ENCODE measurements at places on chromosomes 2 and 18.

DNA sequence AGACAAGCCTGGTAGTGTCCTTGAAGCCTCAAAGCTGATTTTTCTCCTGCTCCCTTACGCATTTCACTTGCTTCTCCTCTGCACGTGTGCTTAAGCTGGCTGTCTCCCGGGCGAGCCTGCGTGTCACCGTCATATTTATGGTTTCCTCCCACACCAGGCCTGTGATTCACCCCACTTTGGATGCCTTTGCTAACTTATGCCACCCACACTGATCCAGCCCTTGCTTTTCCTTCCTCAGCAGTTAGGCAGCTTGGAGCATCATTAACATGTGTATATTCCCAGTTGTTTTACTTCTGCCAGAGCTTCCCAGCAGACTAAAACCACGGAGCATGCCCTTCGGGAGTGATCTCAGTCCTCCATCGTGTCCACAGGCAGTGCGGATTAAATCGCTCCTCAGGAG, 2.2 kb downstream of the ST3GAL5 start:
- DNase-seq = peak; percentile 94

GRCh38 chr2:151973013-151973900, 125.6 kb downstream of the CACNB4 start:
- DNase-seq = no peak

GRCh38 chr2:229920011-229920641, 1.7 kb downstream of the TRIP12 start:
- no peak for DNase-seq

DNA sequence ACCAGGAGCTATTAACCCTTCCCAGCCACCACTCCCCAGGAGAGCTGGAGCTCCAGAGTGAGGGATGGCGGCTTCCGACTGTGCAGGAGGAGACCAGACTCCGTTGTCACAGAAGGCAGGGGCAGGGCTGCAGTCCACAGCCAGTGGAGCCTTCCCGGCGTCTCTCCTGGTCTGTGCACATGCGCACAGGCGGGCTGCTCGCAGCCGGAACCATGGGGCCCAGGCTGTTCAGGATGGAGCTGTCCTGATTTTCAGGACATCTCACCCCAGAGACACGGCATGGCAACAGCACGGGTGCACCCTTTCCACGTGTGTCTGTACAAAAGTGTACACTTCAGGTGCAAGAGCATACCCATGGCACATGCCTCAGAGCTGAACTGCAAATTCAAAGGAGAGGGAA, 28.9 kb downstream of the EIPR1 start:
- DNase-seq = no peak

DNA sequence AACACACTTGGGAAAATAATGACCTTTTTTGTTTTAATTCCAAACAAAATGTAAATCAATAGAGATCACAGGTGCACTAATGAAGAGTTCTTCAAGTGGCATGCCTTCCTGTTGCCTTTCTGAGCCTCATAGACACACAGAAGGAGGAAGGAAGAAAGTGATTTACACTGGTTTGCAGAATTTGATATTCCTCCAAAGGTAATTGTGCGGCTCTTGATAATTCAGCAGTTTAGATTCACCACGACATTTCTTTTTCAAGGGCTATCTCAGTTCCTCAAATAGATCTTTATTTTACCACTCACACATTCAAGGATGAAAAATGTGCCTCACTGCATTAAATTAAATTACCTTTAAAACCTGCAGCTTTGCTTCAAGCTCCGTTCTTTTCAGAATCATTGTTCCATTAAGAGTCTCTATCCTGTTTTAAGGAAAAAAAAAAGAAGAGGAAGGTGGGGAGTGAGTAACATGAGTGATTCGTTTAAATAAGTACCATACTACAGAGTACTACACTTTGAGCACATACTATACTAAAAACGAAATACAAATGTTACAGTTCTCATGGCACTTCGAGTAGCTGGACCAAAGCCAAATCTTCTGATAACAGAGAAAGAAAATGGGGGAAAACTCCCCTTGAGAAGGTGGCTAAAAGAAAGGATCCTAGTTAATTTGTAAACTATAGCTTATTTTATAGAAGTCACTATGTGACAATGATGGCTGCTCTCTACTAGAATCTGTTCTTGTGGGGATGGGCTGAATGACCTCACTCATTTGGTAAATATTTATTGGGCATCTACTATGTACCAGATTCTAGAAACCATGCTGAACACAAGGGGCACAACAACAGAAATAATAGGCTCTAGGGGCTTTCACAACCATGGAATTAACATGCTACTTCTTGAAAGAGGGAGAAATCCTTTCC, 16.6 kb downstream of the CYTIP start:
- DNase-seq = no peak

DNA sequence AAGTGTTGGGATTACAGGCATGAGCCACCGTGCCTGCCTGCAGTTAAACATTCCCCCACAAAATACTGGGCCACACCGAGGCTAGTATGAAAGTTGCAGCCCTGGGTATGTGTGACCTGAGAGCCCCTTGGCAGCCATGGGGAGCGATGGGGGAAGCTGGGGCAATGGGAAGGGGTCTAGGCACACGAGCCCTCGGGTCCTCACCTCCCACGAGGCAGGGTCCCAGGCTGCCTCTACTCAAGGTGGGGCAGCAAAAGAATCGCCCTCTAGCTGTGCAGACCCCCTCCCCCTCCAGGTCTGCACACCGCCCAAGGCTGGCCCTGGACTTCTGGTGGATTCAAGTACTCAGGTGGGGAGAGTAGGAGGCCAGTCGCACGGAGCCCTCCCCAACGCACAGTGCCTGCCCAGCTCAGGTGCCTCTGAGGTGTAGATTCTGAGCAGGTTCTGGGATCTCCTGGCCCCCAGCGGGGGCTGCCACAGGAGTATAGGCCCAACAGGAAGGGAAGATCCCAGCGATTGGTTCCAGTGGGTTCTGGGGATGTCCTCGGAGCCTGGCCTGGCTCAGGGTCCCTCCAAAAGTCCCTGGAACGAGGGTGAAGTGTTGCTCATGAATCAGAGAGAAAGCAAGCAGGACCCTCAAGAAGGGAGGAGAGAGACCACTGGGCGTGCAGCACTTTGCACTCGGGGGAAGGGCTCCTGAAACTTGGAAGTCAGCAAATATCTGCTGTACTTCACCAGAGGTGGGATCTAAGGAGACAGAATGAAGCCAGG, 2.6 kb downstream of the GPR35 start:
- DNase-seq = no peak

DNA sequence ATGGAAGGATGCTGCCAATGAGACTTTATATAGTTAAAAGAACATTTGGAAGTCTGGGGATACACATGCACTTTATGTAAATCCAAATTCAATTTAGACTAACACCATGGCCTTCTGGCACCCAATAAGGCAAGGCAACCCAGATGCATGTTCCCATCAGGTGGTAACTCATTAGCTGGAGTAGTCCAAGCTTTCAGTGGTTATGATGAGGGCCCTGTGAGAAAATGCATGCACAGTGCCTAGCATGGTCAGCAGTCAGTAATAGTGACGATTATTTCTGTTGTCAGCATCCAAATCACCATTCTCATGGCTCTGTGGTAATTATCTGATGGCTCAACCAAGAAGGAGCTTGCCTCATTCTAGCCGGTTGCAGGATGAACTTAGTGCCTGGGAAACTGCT, 70.3 kb upstream of the CTLA4 start:
- no peak for DNase-seq

DNA sequence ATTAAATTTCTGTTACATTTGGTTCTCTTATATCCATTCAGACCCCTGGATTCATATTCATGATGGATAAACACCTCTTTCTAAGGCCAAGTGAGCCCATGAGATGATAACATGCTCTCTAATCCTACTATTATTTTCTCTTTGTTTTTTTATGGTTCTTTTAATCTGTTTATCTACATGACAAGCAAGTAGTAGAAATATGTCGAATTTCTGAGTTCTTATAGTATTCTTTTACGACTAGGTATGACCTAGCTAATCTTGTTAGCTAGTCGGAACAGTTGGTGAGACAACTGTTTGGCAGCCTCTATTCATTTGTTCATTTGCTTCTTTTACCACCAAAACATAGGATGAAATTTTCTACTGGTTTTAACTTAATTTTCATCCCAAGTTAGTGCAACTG, 98.1 kb upstream of the SCG2 start:
- DNase-seq = no peak

DNA sequence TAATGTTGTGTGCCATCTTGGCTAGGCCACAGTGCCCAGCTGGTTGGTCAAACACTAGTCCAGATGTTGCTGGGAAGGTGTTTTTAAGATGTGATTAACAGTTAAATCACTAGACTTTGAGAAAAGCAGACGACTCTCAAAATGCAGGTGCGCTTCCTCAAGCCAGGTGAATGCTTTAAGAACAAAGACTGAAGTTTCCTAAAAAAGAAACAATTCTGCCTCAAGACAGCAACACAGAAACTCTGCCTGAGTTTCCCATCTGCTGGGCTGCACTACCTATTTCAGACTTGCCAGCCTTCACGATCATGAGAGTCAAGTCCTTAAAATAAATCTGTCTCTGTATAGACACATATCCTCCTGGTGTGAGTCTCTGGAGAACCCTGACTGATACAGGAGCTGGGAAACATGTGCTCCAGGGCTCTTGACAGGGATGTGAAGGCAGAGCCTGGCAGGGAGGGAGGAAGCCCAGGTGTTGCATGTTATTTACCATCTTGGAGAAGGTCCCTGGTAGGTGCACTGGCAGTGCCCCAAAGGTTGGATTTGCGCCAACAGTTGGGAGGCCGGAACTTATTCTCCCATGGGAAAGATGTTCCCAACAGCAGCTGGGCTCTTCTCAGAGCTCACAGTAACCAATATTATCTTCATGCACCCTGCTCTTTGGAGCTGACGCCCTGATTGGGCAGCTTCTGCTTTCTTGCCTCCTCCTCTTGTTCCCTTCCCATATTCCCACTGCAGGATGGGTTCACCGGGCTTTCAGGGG, 43.9 kb downstream of the ST6GAL2 start:
- DNase-seq = no peak

- DNase-seq = no peak
Measured at GRCh38 chr18:45837283-45838070, 12.0 kb downstream of the SIGLEC15 start.

- DNase-seq = no peak
Measured at GRCh38 chr2:97970293-97971060, 25.3 kb downstream of the TMEM131 start.
